Heart right ventricle (tissue), 16 donors: ENCODE measurements at places on chromosomes 2 and 18. TPM values are rescaled to one million over a fixed set of nuclear protein-coding genes. Genes with fewer than 3 reads are reported as not detected.

Gene KCNIP3
- 6.2 TPM for total RNA-seq

Gene PRKAG3
- 0.19 TPM for total RNA-seq

DNA sequence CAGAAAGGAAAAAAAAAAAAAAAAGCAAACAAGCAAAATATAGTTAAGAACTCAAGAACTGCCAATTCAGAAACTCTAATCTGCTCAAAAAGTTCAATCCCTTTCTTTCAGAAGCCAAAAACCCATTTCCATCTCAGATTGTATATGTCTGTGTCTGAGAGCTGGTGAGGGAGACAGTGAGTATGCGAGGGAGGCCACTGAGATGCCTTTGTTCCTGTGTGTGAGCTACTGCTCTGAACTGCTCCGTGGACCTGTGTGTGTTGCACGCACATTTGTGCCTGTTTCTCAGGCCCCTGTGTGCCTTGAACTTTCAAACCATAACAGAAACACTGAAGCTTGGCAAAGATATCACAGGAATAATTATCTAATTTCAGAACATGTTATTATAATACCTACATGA is 2.5 kb upstream of the PKDCC start:
- no peak for DNase-seq

DNA sequence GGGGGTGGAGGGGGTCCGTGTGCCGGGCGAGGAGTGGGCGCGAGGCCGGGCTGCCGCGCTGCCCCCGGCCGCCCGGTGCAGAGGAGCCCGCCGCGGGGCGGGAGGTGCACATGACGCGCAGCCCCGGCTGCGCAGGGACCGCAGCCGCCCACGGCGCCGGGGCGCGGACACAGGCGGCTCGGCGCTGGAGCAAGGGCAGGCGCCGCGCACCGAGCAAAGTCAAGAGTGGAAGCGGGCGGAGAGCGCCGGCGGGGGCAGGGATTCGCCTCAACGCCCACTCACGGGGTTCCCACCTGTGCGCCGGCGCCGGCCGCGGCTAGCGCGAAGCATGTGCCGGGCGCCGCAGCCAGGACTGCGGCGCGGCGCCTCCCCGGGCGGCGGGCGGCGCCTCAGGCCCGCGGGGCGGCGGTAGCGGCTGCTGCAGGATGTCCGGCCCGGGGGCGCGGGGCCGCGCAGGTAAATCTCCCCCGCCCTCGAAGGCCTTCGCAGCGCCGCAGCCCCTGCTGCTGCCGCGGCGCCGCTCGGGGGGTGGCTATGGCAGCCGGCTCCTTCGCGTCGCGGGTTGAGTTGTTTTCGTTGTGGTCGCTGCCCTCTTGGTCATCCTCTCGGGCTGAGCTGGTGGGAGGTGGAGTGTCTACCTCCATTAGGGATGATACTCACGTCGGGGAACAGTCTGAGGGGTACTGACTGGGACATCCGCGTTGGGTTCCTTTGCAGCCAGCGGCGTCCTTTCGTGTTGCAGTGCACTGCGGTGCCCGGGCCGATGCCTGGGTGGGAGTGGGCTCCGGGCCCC is 216.3 kb upstream of the DTNA start:
- DNase-seq, result peak; percentile 18

GRCh38 chr2:215361211-215361875 is 49.5 kb downstream of the ATIC start:
- no peak for DNase-seq
